ENCODE measurements at places on chromosomes 4 and X. TPM values are rescaled to one million over a fixed set of nuclear protein-coding genes. Genes with fewer than 3 reads are reported as not detected.

FGFR3 gene
- 0.39 TPM for total RNA-seq

MAGEB17 gene
- not detected for total RNA-seq

AMTN gene
- total RNA-seq: not detected

SATL1 gene
- not detected for total RNA-seq

LDB2 gene
- total RNA-seq: not detected

TMEM144 gene
- total RNA-seq: not detected

SPANXA2 gene
- total RNA-seq: not detected

ODAPH gene
- 0.54 TPM for total RNA-seq

CXorf49 gene
- not detected for total RNA-seq

EDNRA gene
- total RNA-seq: not detected

POF1B gene
- 0.05 TPM for total RNA-seq

FAM149A gene
- 0.61 TPM for total RNA-seq

MAGEB10 gene
- total RNA-seq: not detected

GRIA2 gene
- not detected for total RNA-seq

PDE6B gene
- total RNA-seq: 10.1 TPM

ELF4 gene
- total RNA-seq: 26.1 TPM

GRID2 gene
- not detected for total RNA-seq

Measured in activated T-helper 1 cell treated with anti-CD3 and anti-CD28 coated beads, Interleukin-12 subunit alpha, Interleukin-12 subunit beta, Interleukin-2, Interleukin-4 antibody, amounts not matched to agents 30 ng/mL and 10 ng/mL and 1 ng/mL, durations not matched to agents 14 hours and 24 hours and 36 hours (primary cell).